ENCODE measurements at places on chromosomes 7 and 10.
A peak's percentile ranks its signal among the peaks of the same experiment; 100 is the strongest.

GRCh38 chr10:114544045-114544659 is 113.9 kb downstream of the ABLIM1 start:
- DNase-seq: peak; percentile 83

DNA sequence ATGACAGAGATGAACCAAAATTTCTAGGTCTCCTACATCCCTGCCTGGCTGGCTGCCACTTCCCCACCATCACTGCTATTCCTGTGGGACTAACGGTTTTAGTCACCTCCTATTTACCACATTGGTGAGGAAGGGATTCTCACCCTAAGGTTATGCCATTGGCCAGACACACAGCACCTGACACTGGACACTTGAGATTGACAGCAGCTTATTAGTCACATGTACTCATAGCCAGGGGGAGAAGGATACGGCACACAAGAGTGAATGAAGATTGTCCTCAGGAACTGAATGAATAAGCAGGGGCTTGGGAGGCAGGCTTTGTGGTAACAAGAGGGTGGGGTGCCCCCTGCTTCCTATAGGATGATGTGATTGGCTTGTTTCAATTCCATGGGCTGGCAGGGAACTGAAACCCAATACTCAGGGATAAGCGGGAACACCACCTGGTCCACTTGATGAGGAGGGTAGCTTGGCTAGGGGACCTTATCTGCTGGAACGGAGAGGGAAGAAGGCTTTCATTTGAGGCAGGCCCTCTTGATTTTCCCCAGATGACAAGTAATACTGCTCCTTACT is 99.0 kb downstream of the SPAG6 start:
- no peak for DNase-seq

GRCh38 chr7:49522111-49522510 is 251.3 kb upstream of the VWC2 start:
- DNase-seq: no peak

GRCh38 chr10:133231946-133232574 is 2.0 kb downstream of the UTF1 start:
- DNase-seq: no peak

GRCh38 chr7:48959676-48960075 is 35.3 kb downstream of the CDC14C start:
- DNase-seq: no peak

- peak; percentile 63 for DNase-seq
Measured at GRCh38 chr7:151243408-151244195, 4.9 kb downstream of the SMARCD3 start.

GRCh38 chr7:14937581-14937980 is 35.0 kb upstream of the DGKB start:
- no peak for DNase-seq

- DNase-seq: no peak
Measured at GRCh38 chr10:64635906-64636305, 1114.7 kb downstream of the REEP3 start.

- no peak for DNase-seq
Measured at GRCh38 chr7:24936121-24936824, 43.7 kb downstream of the OSBPL3 start.

GRCh38 chr7:122887198-122887597 is 938 bp upstream of the CADPS2 start:
- no peak for DNase-seq

DNA sequence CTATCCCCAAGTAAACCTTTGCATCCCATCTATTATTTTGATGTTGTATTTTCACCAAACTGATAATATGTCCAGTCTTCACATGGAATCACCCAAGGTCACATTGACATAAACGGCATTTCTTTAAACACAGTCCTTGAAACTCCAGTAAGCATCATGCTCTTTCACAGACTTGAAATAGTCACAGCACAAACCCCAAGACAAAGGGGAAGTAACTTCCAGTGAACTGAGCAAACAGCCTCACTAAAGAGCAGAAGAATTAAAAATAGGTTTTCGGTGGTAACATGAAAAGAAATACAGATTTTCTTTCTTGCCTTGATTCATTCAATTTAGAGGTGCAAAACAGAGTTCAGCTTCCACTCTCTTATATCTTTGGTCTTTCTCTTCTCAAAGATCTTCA is 253.7 kb downstream of the SFMBT2 start:
- DNase-seq: no peak

DNA sequence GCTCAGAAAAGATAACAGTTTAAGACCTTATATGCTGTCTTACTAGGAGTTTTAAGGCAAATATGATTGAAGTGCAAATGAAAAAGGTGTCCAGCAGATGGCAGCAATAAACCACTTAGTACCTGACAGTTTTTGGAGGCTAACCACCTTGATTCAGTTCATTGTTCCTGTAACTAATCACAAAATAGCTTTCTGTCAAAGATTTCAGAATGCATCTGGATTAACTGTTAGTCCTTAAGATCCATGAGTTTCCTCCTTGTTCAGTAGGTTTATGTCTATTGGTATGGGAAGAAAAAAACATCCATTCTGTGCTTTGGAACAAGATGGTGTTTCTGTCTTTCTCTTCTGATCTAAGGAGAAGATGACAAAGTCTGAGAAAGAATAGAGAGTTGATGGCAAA is 46.6 kb downstream of the CCSER2 start:
- peak; percentile 44 for DNase-seq

GRCh38 chr10:63965846-63966245 is 444.6 kb downstream of the REEP3 start:
- DNase-seq: no peak

GRCh38 chr7:157010588-157011332 is at the start of gene MNX1:
TSS of gene MNX1 (minus strand) at chr7:157010663. CDS start at chr7:157010350, 313 bp downstream.
- DNase-seq: no peak

GRCh38 chr7:14834456-14834855 is 68.1 kb downstream of the DGKB start:
- no peak for DNase-seq

DNA sequence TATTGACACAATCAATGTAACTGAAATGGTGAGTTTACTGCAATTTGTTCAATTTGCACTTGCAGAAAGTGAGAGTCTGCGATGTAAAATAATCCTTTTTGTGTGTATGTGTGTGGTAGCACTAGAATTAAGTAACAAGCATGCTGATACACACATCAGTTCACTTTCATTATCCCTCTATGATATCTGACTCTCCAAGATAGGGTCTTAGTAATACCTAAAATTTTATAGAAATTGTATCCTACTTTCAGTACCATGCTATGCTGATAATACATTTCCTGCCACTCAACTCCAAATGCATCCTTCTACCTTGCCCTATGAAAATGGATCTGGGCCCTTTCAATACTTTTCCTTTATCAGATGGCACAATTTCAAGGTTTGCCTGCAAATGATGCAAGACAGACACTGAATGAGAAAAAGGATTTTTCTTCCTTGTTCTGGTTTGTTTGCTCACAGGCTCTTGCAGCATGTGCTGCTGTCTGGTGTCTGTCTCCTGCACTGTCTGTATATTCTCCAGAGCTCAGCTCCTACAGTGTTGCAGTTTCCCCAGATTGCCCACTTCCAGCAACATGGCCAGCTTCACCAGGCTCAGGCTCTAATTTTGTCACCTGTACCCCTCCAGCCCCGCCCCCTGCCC is 297.9 kb upstream of the HGF start:
- DNase-seq: no peak

GRCh38 chr10:30166929-30167328 is 107.5 kb upstream of the JCAD start:
- no peak for DNase-seq

GRCh38 chr7:469563-469961 is 50.1 kb downstream of the PDGFA start:
- DNase-seq: no peak

DNA sequence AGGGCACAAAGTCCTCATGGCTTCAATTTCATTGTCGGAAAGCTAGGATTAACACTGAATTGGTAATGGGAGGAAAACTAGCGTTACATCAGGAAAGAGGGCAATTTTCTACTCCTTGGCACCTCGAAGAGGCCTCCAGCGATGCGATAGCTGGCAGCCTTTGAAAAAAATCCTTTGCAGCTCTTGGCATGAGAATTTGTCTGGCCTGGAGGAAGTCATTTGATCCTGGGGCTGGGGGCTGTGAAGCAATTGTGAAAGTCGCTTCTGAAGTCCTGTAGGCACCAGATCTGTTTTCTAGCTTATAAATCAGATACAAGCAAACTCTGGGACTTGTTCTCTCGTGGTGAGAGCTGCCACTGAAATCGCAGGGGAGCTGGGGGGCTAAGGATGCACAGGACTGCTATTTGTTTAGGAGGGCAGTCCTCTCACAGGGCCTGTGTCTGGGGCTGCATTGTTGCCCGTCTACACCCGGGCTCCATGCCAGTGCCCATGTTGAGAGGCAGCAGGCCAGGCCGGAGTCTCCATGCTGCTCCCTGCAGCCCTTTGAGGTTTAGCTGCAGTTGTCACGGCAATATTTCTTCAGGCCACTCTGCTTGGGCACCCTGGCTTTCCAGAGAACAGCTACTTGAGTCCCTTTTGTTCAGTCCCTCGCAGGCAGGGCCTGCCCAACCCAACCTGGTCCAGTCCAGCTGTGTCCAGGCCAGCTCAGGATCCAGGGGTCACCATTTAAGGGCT is 206.8 kb upstream of the LYZL1 start:
- no peak for DNase-seq

GRCh38 chr7:8627325-8627724 is 193.9 kb downstream of the NXPH1 start:
- no peak for DNase-seq

DNA sequence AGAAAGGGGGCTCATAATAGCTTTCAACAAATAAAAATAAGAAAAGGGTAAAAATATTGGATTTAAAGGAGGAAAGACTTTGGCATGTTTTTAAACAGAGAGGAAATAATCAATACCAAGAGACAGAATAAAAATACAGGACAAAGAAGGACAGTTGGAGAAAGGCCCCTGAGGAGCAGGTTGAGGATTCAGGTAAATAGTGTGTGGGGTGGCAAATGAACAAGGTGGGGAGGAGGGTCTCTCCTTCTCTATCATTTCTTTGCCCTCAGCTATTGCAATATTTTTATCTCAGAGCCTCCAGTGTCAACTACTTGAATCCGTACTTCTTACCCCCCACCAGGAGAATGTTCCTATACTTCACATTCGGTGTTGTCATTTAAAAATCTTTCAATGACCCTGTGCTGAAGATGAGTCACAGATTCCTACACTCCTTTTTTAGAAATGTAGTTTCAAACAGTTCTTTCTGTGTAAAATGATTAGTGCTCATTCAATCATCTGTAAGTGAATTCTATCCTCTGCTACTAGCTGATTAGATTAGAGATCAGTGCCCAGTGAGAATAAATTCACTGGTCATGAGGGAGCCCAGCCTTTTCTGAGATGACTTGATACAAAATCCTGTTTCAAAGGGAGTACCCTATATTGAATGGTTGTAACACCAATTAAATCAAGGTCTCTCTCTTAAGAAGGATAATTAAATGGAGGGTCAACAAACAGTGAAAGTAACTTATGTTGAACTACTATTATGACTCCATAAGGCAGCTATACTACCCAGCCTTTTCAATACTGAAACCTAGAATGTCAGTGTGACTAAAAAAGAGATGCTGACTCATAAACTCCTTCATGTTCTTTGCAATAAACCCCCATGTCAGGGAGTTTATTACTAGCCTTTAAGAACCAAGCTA is 50.4 kb upstream of the WNT16 start:
- DNase-seq: no peak

DNA sequence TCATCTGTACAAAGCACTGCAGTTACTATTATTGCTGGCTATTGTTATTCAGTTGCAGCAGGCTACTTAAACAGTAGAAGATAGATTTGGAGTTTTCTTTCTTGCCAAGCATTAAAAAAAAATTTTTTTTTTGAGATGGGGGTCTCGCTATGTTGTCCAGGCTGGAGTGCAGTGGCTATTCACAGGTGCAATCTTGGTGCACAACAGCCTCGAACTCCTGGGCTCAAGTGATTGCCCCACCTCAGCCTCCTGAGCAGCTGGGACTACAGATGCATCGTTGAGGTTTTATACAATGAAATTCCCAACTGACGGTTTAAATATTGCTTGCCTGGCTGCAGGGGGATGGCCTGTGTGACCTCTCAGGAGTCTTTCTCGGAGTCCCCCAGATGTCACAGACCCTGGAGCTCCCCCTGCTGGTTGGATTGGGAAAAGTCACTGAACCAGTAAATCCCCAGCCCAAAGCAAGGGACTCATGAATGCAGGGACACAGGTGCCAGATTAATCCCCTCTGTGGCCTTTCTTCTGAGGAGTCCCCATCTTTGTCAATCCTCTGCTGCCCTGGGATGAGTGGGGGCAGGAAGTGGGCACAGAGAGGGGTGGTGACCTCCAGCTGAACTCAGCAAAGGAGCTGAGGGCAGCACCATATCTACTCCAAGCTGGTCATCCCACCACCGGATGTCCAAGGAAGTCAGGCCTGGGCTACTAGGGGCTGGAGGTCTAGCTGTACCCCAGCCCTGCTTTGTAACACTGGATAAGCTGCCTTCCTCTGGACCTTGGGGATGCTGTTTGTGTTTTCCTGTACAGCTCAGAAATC is 149.6 kb downstream of the C10orf105 start:
- peak; percentile 71 for DNase-seq

DNA sequence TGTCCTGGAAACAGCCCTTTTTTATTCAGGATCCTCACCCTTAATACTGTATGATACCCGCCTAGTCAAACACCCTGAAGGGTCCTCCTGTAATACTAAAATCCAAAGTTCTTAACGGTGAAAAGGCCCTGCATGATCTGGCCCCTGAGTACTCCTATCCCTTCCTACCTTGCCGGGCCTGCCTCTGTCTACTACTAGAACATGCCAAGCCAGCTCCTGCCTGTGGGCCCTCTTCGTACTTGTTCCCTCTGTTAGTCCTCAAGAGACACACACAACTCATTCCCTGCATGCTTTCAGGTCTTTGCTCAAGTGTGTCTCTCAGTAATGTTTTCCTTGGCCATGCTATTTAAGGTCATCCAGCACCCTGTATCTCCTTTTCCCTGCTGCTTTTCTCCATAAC is 5.0 kb upstream of the WAPL start:
- no peak for DNase-seq

DNA sequence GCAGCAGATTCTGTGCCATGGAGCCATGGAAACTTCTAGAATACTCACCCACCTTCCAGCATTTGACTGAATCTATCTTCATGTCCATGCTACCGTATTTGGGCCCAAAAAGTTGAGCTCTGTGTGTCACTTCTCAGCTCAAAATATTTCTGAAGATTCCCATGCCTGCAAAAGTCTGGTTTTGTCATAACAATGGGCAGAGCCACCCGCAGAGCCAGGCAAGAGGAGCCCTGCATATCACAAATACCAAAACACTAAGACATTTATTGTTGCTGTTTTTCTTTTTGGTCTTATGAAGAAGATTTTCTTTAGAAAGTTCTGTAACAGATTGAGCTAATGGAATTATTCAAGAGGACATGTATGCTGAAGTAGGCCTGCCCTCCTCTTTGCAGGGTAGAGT is 68.1 kb downstream of the PRTFDC1 start:
- no peak for DNase-seq

GRCh38 chr7:11208883-11209465 is 235.3 kb downstream of the PHF14 start:
- no peak for DNase-seq

DNA sequence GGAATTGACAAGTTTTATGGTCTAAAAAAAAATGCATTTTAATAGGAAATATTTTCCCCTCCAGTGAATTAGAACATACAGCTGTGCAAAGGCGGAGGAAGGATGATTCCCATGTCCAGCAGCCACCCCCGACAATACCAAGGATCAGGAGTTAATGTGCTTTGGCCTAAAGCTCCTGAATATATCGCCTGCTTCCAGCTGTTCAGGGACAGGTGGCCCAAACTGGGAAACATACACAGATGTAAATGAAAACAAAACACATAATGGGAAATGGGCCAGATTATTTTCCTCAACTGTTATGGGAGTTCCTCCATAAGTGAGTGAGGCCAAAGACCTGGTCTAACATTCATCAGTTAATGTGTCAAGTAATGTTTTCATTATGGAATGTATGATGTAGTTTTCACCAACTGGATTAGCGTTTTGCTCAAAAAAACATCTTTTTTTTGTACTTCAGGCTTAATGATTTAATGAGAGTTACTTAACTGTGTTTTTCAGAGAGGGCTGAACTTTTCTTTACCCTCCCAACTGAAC is 55.1 kb upstream of the LAMB1 start:
- DNase-seq: no peak
